ENCODE measurements at places on chromosomes 12 and 14. TPM values are rescaled to one million over a fixed set of nuclear protein-coding genes. Genes with fewer than 3 reads are reported as not detected.

The MDGA2 gene
- not detected for total RNA-seq

The PPHLN1 gene
- total RNA-seq, result 108 TPM

The RHOJ gene
- total RNA-seq, result not detected

The SFSWAP gene
- total RNA-seq, result 94.0 TPM

DNA sequence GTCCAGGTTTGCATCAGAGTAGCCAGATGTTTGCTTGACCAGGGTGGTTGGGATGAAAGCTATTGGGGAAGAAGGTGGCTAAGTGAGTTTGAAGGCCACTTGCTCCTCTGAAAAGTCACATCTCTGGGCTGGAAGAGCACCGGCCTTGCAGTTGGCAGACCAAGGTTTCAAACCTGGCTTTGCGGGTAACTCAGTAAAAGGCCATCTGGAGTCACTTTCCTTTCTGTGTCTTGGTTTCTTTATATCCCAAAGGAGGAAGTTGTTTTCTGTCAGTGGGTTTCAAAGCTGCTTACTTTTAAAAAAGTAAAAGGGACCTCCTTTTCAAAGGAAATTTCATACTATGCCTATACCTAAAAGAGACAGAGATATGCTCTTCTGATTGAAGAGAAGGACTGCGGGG, 26.2 kb upstream of the CMA1 start:
- no peak for DNase-seq

DNA sequence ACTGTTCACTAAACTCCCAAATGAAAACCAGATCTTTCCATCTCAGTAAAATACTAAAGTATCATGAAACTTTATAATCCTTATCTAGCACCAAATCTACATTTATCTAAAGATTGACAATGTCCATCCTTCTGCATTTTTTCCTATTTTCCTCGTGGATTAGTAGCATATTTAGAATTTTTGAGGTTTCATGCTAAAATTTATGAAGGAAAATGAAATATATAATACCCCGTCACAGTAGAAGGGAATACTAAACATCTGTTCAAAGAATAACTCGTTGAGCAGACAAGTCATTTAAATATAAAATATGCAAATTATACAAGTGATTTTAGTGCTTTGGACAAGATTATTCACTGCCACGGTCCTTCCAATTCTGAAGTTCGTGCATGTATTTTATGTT, 122.7 kb upstream of the SLCO1C1 start:
- no peak for DNase-seq

DNA sequence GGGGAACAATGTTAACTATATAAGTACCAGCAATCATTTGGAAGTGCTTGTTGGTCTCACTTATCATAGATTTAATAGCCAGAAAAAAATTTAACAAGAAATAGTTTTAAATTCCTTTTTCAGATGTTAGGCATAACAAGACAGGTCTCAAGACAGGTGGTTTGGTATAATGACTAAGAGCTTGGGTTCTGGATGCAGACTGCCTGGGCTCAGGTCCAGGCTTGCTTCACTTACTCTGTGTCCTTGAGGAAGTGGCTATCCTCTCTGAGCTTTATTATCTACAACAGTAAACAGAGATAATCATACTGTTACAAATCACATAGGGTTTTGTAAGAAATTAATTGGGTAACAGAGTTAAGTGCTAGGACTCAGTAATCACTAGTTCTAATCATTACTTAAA, 338.0 kb upstream of the FLRT2 start:
- no peak for DNase-seq

DNA sequence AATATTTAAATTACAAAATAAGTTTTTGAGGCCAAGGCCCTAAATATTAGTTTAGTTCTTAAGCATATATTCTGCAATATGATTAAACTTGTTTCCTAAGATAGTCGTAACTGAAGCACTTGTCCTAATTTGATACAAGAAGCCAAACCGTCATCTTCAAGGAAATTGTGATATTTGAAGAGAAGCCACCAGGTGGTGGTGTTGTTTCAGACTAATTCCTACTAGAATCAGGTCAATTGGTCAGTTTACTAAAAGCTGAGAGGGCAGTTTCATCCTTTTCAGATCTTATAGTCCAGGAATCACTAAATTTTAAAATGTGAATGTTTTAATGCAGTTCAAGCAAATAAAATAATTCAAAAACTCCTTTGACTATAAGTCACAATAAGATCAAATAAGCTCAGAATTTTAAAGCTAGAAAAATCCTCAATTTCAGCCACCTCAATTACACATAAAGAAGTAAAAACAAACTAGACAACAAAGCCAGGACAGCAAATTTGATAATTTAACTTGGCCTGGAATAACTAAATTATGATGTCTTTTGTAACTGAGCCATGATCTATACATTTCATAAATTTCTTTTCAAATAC, 7.1 kb upstream of the ARL1 start:
- DNase-seq, result no peak

GRCh38 chr14:80485764-80486163, 274.5 kb upstream of the DIO2 start:
- DNase-seq, result no peak

DNA sequence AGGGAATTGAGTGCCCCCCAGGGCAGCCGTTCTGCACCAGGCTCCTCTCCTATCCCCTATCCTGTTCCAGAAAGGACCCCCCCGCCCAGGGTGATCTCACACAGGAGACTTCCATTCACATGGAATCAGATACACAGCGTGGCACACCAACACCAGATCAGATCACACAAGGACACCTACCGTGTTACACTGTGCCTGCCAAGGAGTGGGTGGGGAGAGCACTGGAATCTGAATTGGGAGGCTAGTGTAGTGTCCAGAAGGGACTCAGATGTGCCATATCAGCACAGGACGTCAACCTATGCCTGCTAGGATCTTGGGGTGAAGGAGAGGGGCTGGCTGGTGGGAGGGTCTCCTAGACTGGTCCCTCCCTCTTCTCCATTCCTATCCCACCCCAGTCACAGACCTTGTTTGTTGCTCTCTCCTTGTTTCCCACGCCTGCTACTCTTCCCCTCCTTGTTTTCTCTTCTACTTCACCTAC, 2.3 kb downstream of the PTMS start:
- DNase-seq, result no peak

DNA sequence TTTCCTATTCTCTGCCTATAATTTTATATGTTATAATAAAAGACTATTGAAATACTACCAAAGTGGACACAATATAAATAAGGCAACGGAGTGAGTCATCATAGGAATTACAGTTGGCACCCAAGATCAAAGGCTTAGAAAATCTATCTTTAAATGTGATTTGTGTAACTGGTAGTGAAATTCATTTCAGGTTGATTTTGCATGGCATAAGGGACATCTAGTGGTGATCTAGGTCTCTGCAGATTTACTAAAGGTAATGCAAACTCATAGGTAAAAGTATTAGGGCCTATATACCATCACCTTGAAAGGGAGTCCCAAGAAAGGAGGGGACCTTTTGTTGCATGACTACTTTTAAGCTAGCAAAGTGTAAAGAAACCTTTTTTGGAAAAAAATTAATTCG, 527.2 kb downstream of the NRXN3 start:
- no peak for DNase-seq

Measured in CD8-positive, alpha-beta T cell (primary cell).